Mesothelial cell of epicardium (in vitro differentiated cells): ENCODE measurements at places on chromosomes 3 and 15. TPM values are rescaled to one million over a fixed set of nuclear protein-coding genes. Genes with fewer than 3 reads are reported as not detected.

GRCh38 chr3:141441381-141442364 is 45.2 kb upstream of the RASA2 start:
- peak; percentile 55 for DNase-seq

DNA sequence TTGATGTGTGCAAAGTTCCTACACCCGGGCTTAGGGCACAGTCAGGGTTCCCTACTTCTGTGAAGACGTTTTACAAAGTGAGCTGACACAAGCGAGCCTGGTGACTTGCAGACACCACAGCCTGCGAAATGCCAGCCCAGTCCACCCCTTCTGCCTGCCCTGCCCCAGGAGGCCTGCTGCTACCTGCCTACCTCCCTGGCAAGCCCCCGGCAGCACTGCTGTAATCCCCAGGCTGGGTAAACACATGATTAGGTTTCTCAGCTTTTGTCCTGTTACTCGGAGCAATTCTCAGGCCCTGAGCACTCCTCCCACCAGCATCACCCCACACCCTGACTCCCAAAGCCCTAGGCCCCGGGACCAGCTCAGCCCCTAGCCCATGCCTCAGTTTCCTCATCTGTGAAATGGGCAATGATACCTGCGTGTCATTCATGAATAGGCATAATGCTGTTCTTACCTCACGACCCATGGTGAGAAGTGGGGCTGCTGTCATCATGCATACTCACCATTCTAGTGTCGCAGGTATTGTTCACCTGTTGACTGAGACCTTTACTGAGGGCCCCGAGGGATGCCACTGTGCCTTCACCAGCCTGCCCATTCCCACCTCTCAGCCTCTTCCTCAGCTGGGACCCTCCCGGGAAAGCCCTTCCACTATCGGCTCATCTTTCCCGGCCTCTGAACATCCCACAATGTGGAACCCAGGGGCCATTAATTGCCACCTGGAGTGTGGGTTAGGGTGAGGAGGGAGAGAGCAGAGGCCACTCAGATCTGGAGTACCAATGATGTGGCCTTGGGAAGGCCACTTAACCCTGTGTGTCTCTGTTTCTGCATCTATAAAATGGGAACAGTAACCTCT is 31.5 kb upstream of the SLC6A6 start:
- no peak for DNase-seq

Gene PEX11A
- total RNA-seq = 6.3 to 7.3 TPM (median 6.5 TPM) in 3 replicates

GRCh38 chr15:56948764-56949101 is 30.3 kb downstream of the TCF12 start:
- no peak for DNase-seq

DNA sequence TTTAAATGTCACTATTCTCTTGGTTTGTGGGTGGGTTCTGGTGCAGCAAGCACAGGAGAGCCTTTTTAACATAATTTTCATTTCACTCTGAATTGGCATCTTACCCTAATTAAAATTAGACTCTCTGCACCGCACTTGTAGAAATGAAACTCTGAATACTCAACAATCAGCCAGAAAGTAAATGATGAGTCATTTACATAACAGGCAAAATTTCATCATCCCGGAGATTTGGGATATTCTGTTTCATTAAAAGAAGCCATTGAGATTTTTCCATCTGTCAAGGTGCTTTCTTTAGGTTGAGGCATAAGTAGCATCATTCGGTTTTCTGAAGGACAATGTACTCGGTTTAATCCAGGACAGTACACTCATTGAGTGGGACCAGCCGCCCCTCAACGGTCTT is 111.0 kb downstream of the RFTN1 start:
- DNase-seq = no peak

Gene VIPR1
- total RNA-seq = 2.1 to 2.8 TPM (median 2.3 TPM) in 3 replicates

Gene CELF6
- total RNA-seq = 1.2 to 1.9 TPM (median 1.3 TPM) in 3 replicates

GRCh38 chr3:45253316-45253715 is 27.2 kb upstream of the TMEM158 start:
- no peak for DNase-seq

- no peak for DNase-seq
These were observed 803.3 kb downstream of the DIPK2A start for GRCh38 chr3:144774897-144775296.

GRCh38 chr15:78347586-78348543 is 7.7 kb downstream of the CRABP1 start:
- DNase-seq = no peak

DNA sequence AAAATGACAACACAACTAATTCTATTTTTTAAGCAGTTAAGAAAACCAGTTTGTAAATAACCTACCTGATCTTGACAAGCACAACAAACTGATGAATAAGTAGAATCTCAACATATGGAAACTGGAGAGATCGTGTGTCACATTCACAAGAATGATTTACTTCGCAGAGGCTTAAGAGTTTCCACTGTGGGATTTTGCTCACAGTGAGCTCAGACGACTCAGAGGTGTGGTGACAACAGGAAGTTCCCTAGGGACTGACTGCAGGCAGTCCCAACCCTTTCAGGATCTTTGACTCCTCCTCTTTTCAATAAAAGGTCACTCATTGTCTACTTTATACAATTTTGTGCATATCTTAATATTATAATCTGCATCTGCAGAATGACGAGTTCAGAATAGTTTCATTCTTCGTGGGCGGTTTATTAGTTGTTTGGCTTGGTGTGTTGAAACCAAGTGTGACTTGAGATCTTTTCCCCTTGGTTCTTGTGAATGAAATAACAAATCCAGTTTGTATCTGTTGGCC is at the start of gene LIPH:
TSS of gene LIPH (minus strand) at position 231 of the 520 bp plus-strand sequence. CDS start at position 114, 117 bp downstream.
- no peak for DNase-seq

Gene CCRL2
- not detected in 3 replicates for total RNA-seq

DNA sequence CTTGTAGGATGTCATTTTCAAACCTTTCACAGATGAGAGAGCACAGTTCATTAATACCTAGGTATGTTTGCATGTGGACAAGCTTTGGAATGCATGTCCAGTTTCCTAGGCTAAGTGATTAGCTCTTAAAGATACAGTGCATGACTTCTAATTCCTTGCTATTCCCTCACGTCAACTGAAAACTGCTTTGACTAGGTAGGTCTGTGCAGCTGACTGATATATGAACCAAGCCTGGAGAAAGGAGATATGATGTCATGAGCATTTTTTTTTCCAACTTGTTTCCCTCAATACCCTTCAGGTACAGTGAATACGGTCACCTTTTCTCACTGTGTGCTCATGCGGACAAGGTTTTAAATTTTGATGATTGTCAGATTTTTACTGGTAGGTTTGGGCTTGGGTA is 41.6 kb upstream of the TASOR start:
- DNase-seq = no peak

DNA sequence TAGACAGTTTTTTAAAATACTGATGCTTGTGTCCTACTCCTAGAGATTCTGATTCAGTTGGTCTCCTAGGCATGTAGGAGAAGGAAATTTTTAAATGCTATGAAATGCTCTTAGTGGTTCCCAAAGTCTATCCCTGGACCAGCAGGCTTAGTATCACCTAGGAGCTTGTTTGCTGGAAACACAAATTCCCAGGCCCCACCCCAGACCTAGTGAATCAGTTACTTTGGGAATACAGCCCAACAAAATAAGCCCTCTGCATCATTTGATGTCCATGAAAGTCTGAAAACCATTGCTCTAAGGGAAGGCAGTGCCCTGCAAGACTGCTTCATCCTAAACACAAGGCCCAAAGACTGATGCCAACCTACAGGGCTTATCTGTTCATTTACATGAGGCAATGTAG is 36.3 kb downstream of the CCNL1 start:
- no peak for DNase-seq

Gene MYH15
- 0.20 to 0.36 TPM (median 0.27 TPM) in 3 replicates for total RNA-seq

- no peak for DNase-seq
These were observed 612 bp downstream of the C3orf38 start for GRCh38 chr3:88150371-88150770.

Gene SPINK8
- not detected in 3 replicates for total RNA-seq

GRCh38 chr15:80773792-80774352 is 5.3 kb upstream of the CEMIP start:
- no peak for DNase-seq

Gene CPB1
- 11.5 to 16.2 TPM (median 11.9 TPM) in 3 replicates for total RNA-seq

DNA sequence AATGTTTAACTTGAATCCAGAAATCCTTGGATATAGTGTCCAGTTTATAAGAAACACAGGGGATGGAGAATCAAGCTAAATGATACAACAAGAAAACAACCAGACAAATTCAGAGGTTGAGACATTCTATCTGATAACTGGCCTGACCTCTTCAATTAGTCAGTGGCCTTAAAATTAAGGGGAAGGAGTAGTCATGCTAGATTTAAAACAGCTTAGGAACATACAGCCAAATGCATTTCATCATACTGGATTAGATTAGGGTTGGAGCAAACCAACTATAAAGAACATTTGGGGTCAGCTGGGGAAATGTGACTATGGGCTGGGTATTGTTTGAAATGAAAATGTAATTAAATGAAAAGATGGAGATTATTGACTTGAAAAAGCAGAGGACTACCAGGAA is 53.3 kb downstream of the PPARG start:
- no peak for DNase-seq

Gene BTLA
- total RNA-seq = not detected in 3 replicates

DNA sequence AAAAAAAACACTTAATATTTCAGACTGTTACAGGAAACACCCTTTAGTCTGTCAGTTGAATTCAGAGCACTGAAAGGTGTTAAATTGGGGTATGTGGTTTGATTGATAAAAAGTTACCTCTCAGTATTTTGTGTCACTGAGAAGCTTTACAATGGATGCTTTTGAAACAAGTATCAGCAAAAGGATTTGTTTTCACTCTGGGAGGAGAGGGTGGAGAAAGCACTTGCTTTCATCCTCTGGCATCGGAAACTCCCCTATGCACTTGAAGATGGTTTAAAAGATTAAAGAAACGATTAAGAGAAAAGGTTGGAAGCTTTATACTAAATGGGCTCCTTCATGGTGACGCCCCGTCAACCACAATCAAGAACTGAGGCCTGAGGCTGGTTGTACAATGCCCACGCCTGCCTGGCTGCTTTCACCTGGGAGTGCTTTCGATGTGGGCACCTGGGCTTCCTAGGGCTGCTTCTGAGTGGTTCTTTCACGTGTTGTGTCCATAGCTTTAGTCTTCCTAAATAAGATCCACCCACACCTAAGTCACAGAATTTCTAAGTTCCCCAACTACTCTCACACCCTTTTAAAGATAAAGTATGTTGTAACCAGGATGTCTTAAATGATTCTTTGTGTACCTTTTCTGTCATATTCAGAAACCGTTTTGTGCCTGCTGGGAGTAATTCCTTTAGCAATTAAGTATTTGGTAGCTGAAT is 17.9 kb downstream of the TMEM43 start:
- DNase-seq = no peak

Gene MOBP
- not detected in 3 replicates for total RNA-seq

- no peak for DNase-seq
These were observed 25.8 kb upstream of the RSL24D1 start for GRCh38 chr15:55222588-55222987.

GRCh38 chr3:49020330-49021212 is 1.4 kb upstream of the NDUFAF3 start:
- DNase-seq = no peak

DNA sequence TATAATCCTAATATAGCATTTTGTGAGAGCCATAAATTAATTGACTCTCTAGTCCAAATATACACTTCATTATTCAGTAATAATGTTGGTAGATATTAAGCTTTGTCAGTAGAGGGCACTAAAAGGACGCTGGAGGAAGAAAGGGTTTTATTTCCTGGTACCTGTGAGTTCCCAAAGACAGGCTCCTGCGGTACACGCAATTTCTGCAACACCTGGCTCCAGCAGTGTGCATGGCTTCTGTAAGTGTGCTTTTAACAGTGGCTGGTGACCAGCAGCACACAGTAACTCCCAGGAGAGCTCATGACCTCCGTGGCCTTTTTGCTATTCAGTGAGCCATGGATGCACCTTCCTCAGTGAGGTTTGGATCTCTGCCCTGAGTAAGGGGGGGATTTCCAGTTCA is 338.3 kb upstream of the ZNF385D start:
- DNase-seq = no peak

DNA sequence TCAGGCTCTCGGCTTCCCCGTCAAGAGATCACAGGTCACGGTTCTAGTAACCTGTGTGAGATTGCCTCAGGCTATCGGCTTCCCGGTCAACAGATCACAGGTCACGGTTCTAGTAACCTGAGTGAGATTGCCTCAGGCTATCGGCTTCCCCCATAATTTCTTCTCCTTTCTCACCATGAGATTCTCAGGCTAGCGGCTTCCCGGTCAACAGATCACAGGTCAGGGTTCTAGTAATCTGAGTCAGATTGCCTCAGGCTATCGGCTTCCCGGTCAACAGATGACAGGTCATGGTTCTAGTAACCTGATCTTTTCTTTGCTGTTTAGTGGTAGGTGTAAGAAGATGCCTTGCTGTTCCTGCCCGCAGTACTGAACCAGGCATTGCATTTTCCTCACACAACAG is 418.2 kb upstream of the ZNF717 start:
- no peak for DNase-seq

GRCh38 chr3:110966966-110967663 is 104.5 kb upstream of the NECTIN3 start:
- DNase-seq = no peak

GRCh38 chr3:143637133-143637532 is 211.1 kb downstream of the SLC9A9 start:
- DNase-seq = no peak

Gene THBS1
- total RNA-seq = 332 to 367 TPM (median 337 TPM) in 3 replicates

Gene TM4SF4
- total RNA-seq = 0.34 to 1.8 TPM (median 1.4 TPM) in 3 replicates

DNA sequence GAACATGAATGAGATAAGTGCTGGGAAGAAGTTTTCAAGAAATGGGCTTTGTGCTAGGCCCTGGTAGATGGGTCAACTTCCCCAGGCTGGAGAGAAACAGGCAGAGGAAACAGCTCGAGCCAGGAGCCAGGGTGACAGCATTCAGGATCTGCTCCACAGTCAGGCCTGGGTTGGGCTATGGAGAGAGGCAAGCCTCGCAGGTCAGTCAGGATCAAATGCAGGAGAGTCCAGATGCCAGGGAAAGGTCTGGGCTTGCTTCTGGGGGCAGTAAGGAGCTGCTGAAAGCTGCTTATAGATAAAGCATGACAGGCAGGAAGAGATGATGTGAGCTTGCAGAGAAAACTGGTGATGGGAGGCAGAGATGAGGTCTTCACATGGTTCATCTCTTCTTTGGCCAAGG is 11.0 kb upstream of the USP3 start:
- DNase-seq = no peak

DNA sequence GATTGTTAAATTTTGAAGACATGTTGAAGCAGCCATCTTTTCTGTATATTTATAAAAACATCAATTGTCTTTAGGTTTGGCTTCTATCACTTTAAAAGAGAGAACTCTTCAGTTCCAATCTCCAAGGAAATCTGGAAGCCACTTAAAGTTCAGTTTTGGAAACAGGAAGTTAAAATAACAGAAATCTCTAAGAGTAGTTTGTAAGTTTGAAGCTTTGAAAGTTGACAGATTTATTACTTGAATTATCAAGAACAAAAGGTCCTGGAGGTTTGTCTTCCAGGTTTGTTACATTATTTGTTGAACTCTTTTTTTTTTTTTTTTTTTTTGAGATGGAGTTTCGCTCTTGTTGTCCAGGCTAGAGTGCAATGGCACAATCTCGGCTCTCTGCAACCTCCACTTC is 30.0 kb downstream of the RNF111 start:
- DNase-seq = no peak

DNA sequence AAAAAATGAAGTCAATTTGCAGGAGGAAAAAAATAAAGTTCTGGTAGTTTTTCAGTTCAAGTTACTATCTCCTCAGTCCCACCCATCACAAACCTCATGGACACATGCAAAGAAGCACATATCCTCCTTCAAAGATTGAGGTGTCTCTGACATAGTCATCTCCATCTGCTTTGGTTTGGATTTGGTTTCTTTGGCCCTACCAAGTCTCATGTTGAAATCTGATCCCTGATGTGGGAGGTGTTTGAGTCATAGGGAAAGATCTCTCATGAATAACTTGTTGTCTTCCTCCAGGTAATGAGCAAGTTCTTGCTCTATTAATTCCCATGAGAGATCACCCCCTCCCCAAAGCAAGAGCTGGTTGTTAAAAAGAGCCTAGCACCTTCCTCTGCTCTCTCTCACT is 446.8 kb downstream of the IGSF11 start:
- no peak for DNase-seq

GRCh38 chr3:141773676-141774075 is 10.5 kb downstream of the GRK7 start:
- DNase-seq = no peak
